ENCODE measurements at places on chromosomes 2 and 18. TPM values are rescaled to one million over a fixed set of nuclear protein-coding genes. Genes with fewer than 3 reads are reported as not detected.
A peak's percentile ranks its signal among the peaks of the same experiment; 100 is the strongest.

GREB1L gene
- total RNA-seq: 19.1 TPM

DNA sequence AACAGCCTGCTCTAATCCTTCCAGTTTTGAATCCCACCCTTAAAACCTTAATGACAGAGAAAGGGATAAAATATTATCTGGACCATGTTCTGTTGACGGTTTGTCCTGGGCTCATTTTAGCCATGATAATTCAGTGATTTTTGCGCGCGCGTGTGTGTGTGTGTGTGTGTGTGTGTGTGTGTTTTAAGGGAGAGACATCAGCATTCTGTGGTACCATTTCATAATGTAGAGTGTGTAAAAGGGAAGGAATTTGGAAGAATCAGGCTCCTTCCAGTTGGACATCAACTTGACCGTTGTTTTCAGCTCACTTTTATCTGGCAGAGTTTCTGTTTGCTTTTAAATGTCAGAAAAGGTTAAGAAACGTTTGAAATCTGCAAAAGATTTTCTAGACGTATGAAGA lies 535.5 kb downstream of the TNS1 start:
- no peak overlapping the region for H3K27ac ChIP-seq
- H3K4me1 ChIP-seq: no peaks in the 10 kb centered on the region
- no peak overlapping the region for H3K4me3 ChIP-seq

GRCh38 chr18:59593291-59593717 lies 103.9 kb downstream of the CCBE1 start:
- no peaks in the 10 kb centered on the region for H3K27me3 ChIP-seq
- H3K4me1 ChIP-seq: peaks cover 11% of the 10 kb centered on the region
- H3K27ac ChIP-seq: no peak overlapping the region
- DNase-seq: no peak
- H3K4me3 ChIP-seq: no peak overlapping the region

- H3K27ac ChIP-seq: no peak overlapping the region
- no peak overlapping the region for H3K4me3 ChIP-seq
- H3K36me3 ChIP-seq: no peaks in the 10 kb centered on the region
These were observed 21.6 kb downstream of the INPP5D start for GRCh38 chr2:233081731-233082221.

CXCR1 gene
- 0.78 TPM for total RNA-seq

- no peaks in the 10 kb centered on the region for H3K36me3 ChIP-seq
- DNase-seq: no peak
- H3K4me3 ChIP-seq: no peak overlapping the region
These were observed 51.6 kb upstream of the RAPH1 start for GRCh38 chr2:203586696-203587095.

POMC gene
- 9.0 TPM for total RNA-seq

TNFRSF11A gene
- 1.8 TPM for total RNA-seq

GRCh38 chr18:42183746-42184145 lies 228.7 kb downstream of the PIK3C3 start:
- H3K36me3 ChIP-seq: no peaks in the 10 kb centered on the region
- H3K27me3 ChIP-seq: no peaks in the 10 kb centered on the region
- DNase-seq: no peak
- no peak overlapping the region for H3K27ac ChIP-seq
- H3K4me3 ChIP-seq: no peak overlapping the region

FRZB gene
- 1.8 TPM for total RNA-seq

DNA sequence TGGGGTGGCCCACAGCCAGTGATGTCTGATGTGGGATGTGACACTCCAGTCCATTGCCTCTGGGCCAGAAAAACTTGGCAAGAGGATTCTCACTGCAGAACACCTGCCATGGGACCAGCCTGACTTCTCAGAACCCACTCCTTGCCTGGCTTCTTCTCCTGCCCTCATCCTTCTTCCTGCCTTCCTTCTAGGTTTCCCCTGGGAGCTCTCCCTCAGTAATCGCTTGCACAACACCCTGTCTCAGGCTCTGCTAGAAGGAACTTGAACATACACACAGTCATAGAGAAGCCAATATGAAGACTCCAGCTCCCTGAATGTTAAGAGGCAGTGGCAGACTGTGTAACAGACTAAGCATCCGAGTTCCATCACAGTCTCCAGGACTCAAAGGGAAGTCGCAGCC lies 4.3 kb upstream of the COL6A3 start:
- no peak overlapping the region for H3K4me3 ChIP-seq
- no peaks in the 10 kb centered on the region for H3K4me1 ChIP-seq
- DNase-seq: peak; percentile 44
- no peak overlapping the region for H3K27ac ChIP-seq
- no peaks in the 10 kb centered on the region for H3K36me3 ChIP-seq

DNA sequence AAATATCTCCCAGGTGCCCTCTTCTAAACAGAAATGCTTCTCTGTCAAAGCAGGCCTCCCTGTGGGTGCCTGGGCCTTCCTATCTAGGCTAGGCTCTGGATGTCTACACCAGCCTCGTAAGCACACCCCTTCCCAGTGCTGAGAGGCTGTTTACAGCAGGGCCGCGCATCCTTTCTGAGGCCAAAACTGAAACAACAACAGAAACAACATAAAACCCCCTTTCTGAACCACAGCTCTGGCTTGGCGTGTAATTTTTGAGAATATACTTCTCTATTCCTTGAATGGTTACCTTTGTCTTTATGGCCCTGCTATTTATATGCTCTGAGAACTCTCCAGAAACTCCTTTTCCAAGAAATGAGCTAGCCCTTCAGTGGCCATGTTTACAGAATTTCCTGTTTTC lies 118.4 kb downstream of the BCL2L11 start:
- no peak overlapping the region for H3K27ac ChIP-seq
- H3K4me3 ChIP-seq: no peak overlapping the region
- H3K4me1 ChIP-seq: peaks cover 13% of the 10 kb centered on the region
- H3K27me3 ChIP-seq: no peaks in the 10 kb centered on the region

DNA sequence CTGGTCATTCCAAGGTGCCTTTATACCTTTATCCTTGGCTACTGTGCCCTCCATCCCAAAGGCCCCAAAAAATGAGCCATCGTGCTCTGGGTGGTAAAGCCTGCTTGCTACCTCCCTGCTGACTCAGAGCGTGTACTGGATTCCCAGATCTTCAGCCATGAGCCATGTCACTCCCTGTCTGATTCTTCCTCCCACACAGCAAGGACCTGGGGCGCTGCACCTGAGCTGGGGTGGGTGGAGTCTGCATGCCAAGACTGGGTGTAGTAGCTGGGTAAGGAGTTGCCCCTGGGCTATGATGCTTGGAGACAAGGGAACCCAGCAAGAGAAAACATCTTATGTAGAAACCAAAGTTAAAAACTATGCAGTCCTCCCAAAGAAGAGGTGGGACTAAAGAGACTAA lies 37.2 kb upstream of the APCDD1 start:
- no peaks in the 10 kb centered on the region for H3K4me1 ChIP-seq
- no peak overlapping the region for H3K4me3 ChIP-seq
- no peak for DNase-seq
- no peak overlapping the region for H3K27ac ChIP-seq
- no peaks in the 10 kb centered on the region for H3K36me3 ChIP-seq
- no peaks in the 10 kb centered on the region for H3K27me3 ChIP-seq

DNA sequence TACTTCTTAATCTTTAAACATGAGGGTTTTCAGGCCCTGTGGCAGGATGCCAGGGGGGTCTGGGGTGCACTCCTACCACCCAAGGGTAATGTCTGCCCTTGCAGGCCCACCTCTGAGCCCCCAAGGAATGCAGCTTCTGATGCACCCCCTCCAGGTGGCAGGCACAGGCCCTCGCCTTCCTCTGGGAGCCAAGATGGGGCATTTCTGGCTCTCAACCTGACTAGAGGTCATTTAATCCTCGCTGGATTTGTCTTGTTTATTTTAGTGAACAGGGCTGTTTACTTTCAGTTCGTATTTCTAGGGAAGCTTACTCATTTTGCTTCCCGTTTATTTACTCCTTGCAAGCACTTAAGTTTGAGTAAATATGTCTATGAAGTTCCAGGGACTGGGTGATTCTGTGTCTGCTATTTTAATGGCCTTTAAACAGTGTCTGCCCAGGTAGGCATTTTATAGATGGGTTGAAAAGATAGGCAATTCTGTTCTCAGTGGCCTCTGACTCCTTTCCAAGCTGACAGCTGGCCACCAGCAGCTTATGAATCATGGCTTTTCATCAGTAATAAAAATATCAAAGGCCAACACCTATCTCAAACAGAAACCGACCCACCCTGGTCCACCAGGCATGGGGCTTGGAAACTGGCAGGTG lies 11.1 kb upstream of the DNPEP start:
- H3K4me3 ChIP-seq: no peak overlapping the region
- H3K4me1 ChIP-seq: peaks cover 8% of the 10 kb centered on the region
- H3K27ac ChIP-seq: no peak overlapping the region
- DNase-seq: no peak
- H3K27me3 ChIP-seq: no peaks in the 10 kb centered on the region

DNA sequence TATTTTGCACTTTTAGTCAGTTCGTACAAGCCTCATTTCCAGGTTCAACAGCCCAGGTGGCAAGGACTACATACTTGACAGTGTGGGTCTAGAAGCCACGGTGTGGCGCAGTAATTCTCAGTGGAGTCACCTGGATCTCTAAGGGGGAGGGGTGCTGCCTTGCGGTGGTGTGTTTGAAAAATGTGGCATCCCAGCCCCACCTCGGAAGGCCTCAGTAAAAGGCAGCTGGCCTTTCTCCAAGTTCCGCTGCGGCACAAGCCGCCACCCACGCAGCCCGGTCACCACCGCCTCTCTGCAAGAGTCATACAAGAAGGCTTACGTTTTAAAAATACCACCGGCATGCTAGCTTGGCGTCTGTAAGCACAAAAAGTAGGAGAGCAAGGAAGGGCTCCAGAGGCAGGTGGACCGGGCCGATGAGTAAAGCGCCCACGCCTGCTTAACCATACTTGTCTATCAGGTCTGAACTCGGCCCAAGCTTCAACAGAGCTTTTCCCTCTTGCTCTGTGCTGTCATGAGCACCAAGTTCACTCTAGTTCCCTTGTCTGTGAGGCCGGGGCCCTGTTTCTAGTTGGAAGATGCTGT lies 49.5 kb downstream of the SPRED2 start:
- peak; percentile 84 for DNase-seq
- H3K4me3 ChIP-seq: no peak overlapping the region
- no peaks in the 10 kb centered on the region for H3K36me3 ChIP-seq

DNA sequence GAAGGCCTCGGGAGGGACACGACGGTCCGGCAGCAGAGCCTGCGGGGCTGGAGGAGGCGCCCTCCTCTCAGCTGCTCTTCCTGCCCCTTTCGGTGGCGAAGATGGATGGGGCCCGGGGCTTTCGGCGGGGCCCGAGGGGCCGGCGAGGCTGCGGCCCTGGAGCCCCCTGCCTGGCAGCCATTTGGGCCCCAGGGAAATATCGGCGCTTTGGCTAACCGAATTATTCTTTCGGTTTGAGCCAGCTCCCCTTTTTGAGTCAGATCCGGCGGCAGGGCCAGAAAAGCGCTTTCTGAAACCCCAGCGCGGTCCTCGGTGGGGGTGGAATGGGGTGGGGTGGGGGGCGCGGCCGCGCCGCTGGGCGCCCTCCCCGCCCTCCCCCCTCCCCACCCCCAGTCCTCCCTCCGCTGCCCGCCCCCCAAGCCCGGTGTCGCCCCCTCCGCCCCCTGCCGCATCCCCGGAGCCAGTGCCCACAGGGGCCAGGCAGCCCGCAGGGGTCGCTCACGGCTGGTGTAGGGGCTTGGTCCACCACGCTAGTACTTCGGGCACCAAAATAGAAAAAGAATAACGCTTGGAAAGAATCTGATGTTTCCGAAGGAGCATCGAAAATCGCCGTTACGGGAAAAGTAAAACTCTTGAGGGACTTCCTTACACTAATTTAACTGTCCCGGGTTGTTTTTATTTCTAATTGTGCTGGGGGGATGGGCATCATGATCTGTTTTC lies 9.1 kb upstream of the ARID5A start:
- no peaks in the 10 kb centered on the region for H3K36me3 ChIP-seq
- peaks cover 56% of the 10 kb centered on the region for H3K4me1 ChIP-seq
- DNase-seq: no peak
- no peaks in the 10 kb centered on the region for H3K27me3 ChIP-seq
- H3K27ac ChIP-seq: peak overlapping the region; percentile 81
- peak overlapping the region; percentile 64 for H3K4me3 ChIP-seq

DNA sequence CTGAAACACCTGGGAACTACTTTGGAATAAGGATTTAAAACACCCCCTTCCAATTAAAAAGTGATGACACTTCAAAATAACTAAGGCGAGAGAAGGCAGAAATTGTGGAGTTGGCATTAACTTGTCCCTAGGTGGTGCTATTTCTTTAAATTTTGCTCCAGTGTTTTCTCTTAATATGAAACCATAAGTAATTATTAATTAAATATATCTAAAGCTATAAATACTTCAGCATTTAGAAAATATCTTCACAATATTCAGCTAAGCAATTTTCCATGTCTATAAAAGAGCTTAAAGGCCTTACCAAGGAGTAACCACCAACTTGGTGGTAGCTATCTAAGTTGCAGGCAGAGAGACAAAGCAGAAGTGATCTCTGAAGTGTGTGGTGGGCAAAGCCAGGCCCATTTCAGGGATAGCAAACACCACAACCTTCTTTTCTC lies 186.8 kb upstream of the PGAP1 start:
- DNase-seq: no peak
- no peaks in the 10 kb centered on the region for H3K27me3 ChIP-seq
- no peaks in the 10 kb centered on the region for H3K4me1 ChIP-seq
- no peak overlapping the region for H3K4me3 ChIP-seq
- H3K36me3 ChIP-seq: no peaks in the 10 kb centered on the region

- no peaks in the 10 kb centered on the region for H3K36me3 ChIP-seq
- DNase-seq: no peak
- H3K4me3 ChIP-seq: no peak overlapping the region
- H3K27ac ChIP-seq: no peak overlapping the region
These were observed 81.9 kb downstream of the ADCYAP1 start for GRCh38 chr18:986552-986951.

- H3K27me3 ChIP-seq: no peaks in the 10 kb centered on the region
- no peaks in the 10 kb centered on the region for H3K4me1 ChIP-seq
These were observed 179.4 kb upstream of the DCC start for GRCh38 chr18:52160636-52161035.

ABCG8 gene
- not detected for total RNA-seq

MATN3 gene
- total RNA-seq: not detected

DNA sequence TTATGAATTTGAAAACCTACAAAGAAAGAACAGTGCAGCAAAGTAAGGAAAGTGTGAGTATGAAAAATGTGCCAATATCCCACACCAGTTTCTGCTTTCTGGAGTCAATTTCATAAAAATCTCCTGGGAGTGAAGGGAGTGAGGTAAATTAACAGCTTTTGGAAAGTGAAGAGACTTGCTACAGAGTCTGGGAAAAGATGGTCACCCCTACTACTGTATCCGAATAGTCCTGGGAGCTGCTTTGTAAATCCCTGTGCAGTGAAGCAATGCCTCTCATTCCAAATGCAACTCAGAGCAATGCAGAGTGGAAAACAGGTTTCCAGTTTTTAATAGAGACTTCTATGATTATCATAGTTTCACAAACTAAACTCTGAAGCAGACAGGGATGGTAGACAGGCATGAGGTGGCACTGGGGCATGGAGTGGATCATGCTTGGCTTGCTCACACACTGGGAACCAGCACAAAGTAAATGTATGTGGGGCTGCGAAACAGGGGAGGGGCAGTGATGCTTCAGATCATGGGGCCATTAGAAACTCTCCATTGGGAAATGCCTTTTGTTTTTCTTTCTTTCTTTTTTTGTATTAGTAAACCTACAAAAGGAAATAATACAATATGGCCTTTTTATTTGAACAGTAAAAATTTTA lies 10.6 kb downstream of the COL5A2 start:
- no peak for DNase-seq
- H3K36me3 ChIP-seq: no peaks in the 10 kb centered on the region
- no peak overlapping the region for H3K4me3 ChIP-seq
- peaks cover 6% of the 10 kb centered on the region for H3K4me1 ChIP-seq
- H3K27ac ChIP-seq: no peak overlapping the region

VAMP5 gene
- total RNA-seq: 37.2 TPM

GRCh38 chr18:67549946-67550345 lies 33.4 kb upstream of the DSEL start:
- no peak for DNase-seq
- no peaks in the 10 kb centered on the region for H3K27me3 ChIP-seq
- no peaks in the 10 kb centered on the region for H3K36me3 ChIP-seq
- H3K4me3 ChIP-seq: no peak overlapping the region
- H3K27ac ChIP-seq: no peak overlapping the region
- H3K4me1 ChIP-seq: no peaks in the 10 kb centered on the region

Measured in right atrium auricular region (tissue), 2 donors.